ENCODE measurements at places on chromosomes 12 and 14.
A peak's percentile ranks its signal among the peaks of the same experiment; 100 is the strongest.

- DNase-seq, result no peak
Measured at GRCh38 chr12:45981075-45981837, 9.1 kb downstream of the SCAF11 start.

GRCh38 chr12:2287589-2287988, 234.8 kb downstream of the CACNA1C start:
- no peak for DNase-seq

GRCh38 chr12:70747445-70748260, 110.4 kb upstream of the PTPRB start:
- no peak for DNase-seq

GRCh38 chr14:35855876-35856481, 29.8 kb downstream of the BRMS1L start:
- no peak for DNase-seq

DNA sequence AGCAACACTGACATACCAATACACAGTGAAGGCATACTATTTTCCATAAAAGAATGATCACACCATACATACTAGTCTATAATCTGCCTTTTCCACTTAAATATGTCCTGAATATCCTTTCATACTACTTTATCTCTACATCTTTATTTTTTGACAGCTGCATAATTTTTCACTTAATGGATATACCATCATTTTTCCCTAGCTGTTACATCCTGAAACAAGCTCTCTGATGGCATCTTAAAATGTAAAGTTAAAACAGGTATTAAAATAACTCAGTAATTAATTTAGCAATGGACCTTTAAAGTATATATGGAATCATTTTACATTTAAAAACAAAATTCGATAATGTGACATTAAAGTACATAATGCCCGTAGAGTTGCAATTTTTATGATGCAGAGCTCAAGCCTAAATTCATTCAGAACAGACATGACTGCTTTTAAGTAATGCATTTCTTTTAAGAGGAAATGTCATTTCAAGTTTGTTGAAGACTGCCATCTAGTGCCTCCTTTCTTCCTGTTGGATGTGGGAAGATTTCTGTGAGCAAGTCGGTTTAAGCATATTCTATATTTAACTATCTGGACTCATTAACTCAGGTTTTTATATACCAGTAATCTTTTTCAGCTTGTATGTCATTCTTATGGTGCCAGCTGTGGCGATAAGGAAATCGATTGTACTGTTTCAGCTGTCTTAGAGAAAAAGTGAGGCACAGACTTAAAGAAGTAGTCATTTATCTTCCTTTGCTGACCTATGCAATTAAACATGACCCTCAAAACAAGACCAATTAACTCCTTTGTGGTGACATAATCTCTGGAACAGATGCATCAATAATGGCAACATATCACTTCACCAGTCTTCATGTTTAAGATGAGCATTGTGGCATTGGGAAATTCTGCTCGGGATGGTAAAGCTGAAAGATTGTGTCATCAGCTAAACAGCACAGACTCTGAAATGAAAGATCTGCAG, 20.3 kb downstream of the PRICKLE1 start:
- peak; percentile 4 for DNase-seq
